ENCODE measurements at places on chromosomes 5 and 9.
A peak's percentile ranks its signal among the peaks of the same experiment; 100 is the strongest.

DNA sequence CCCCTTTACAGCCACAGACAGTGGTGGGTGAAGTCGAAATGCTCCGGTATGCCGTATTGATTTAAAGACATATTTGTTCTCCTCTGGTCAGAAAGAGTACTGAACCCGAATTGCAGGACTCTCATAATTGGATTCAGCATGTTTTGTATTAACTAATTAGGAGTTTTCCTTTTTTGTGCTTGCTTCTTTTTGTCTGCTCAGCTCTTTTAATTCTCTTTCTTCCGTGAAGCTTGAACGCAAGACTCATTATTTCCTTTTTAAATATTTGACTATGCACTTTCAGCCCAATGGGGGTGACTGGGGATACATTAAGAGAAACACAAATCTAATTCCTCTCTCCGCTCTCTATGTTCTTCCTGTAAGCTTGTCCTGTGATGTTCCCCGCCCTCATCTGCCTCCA, 246.6 kb upstream of the IRX2 start:
- no peak for DNase-seq

- DNase-seq, result no peak
Measured at GRCh38 chr9:126217250-126217653, 109.4 kb upstream of the MVB12B start.

GRCh38 chr5:134450374-134450773, 38.7 kb upstream of the CDKN2AIPNL start:
- no peak for DNase-seq

DNA sequence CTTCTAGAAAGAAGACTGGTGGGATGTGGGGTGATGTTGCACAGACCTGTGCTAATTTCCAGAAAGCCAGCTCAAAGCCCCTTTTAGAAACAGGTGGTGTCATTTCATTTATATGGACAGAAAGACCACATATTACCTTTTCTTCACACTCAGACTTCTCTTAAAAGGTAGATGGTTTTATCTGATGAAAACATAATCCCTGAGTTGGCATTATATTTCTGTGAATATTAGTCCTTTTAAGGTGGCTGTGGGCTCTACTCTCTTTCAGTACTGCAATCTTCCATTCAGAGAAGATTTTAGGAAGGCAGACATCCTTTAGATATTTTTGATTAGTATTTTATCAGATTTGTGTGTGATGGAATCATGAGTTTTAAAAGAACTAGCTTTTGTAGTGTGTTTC, 73.2 kb downstream of the PPIC start:
- DNase-seq, result no peak

DNA sequence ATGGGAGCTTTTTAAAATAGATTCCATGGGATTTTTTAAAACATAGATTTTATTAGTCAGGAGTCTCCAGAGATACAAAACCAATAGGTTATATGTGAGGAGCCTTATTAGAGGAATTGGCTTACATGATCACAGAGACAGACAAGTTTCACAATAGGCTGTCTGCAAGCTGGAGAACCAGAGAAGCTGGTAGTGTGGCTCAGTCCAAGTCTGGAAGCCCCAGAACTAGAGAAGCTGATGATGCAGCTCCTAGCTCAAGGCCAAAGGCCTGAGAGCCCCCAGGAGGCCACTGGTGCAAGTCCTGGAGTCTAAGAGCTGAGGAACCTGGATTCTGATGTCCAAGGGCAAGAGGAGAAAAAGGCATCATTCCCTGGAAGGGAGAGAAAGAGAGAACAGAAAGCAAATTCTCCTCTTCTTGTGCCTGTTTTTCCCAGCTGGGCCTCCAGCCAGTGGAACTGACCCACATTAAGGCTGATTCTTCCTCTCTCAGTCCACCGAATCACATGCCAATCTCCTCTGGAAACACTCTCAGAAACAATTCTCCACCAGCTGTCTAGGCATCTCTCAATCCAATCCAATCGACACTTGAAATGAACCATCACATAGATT, 59.3 kb downstream of the AHRR start:
- peak; percentile 2 for DNase-seq

GRCh38 chr5:179746872-179747271, 14.2 kb downstream of the MAML1 start:
- no peak for DNase-seq

- no peak for DNase-seq
Measured at GRCh38 chr9:91037511-91038482, 236.2 kb downstream of the SYK start.

GRCh38 chr5:37212096-37212495, 37.1 kb downstream of the CPLANE1 start:
- no peak for DNase-seq

DNA sequence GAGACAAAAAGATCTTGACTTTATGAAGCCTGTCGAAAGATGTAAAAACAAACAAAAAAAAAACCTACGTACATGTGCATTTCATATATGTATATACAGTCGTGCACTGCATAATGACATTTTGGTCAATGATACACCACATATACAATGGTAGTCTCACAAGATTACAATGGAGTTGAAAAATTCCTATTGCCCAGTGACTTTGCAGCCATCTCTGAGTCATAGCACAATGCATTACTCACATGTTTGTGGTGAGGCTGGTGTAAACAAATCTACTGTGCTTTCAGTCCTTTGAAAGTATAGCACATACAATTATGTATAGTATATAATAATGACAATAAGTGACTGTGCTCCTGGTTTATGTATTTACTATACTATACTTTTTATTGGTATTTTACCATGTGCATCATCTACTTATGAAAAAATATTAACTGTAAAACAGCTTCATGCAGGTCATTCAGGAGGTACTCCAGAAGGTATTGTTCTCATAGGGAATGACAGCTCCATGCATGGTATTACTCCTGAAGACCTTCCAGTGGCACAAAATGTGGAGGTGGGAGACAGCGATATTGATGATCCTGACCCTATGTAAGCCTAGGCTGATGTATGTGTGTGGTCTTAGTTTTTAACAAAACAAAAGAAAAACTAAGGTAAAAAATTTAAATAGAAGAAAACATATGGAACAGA, 73.7 kb upstream of the FST start:
- no peak for DNase-seq

DNA sequence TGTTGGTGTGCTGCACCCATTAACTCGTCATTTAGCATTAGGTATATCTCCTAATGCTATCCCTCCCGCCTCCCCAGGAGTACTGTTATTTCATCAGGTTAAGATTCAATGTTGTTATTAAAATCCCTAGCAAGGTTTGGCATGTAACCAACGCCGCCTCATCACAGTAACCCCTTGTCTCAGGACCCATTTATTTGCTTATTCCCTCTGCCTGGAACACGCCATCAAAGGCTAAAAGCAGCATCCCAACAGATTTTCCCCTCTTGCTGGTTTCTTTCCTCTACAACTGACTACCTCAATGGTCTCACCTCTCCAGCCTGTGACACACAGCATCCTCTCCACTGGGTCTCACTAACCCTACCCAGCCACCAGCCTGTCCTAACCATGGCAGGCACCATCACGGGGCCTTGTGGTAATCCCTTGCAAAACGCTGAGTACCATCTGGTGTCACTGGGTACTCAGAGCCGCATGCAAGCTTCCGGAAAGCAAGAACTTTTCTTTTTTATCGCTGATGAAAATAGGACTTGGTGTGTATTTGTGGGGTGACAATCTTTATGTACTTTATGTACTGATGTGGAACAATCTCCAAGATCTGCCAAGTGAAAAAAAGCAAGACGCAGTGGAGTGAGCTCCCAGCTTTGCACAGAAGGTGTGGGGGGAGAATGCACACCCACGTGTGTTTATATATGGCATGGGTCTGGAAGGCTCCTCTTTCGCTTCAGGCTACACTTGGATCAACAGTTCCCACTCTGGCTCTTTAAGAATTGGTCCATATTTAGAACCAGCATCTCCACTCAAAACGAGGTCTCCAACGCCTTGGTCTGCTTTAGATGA, 6.1 kb downstream of the RPS14 start:
- DNase-seq, result no peak

DNA sequence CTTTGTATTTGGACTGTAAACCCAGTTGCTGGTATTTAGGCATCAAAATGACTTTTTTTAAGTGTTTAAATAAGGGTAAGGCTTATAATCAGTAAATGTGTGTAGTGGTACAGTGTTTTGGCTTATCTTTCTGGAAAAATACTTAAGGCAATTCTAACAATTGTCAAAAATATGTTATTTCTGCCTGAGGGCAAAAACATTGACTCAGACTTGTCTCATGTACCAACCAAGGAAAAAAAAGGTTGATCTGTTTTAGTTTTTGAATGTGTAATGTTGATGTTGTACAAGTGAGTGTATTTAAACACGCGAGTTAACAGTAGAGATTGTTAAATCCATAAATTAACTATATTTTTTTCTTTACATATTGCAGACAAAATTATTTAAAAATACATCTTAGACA, 277.8 kb upstream of the TYRP1 start:
- no peak for DNase-seq

DNA sequence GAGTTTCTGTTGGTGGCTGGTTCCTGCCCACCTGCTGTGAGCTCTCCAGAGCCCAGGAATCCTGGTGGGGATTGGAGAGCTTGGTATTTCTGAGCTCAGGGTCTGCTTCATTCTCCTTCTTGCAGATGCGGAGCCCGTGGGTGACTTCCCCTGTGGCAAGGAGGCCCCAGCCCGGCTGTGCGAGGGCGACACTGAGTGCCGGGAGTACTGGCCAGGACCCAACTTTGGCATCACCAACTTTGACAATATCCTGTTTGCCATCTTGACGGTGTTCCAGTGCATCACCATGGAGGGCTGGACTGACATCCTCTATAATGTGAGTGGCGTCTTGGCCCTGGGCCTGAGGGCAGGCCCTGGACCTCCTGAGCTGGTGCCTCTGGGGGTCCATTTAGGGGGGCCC, 39.5 kb downstream of the CACNA1B start:
- DNase-seq, result no peak

DNA sequence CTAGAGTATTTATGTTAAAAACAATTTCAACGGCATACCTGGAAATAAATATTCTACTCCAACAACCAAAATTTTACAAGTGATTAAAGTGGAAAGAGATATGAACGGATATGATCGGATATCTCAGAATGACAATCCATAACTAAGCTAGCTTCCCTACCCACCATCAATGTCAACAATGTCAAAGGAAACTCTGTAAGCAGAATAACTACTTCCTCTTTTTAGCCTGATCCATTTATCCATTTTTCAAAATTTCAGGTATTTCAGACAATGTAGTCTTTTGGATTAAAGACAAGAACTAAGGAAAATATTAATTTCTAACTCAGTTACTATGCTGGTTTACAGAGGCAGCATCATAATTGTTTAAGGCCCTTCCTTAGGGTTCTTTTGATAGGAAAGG, 188.7 kb downstream of the DENND1A start:
- no peak for DNase-seq

GRCh38 chr5:111670826-111671492, 86.0 kb downstream of the NREP start:
- no peak for DNase-seq

GRCh38 chr5:157290156-157290980, 24.4 kb downstream of the CYFIP2 start:
- no peak for DNase-seq

GRCh38 chr5:61330845-61331406, 1.1 kb upstream of the ZSWIM6 start:
- peak; percentile 70 for DNase-seq

- peak; percentile 15 for DNase-seq
Measured at GRCh38 chr5:143606043-143606752, 202.7 kb upstream of the NR3C1 start.

GRCh38 chr9:114167591-114168091, 12.3 kb downstream of the COL27A1 start:
- no peak for DNase-seq

GRCh38 chr9:35072461-35073278, at the start of gene VCP:
VCP (minus strand) TSS chr9:35072625; CDS start chr9:35072353, 272 bp downstream.
- DNase-seq, result peak; percentile 99

DNA sequence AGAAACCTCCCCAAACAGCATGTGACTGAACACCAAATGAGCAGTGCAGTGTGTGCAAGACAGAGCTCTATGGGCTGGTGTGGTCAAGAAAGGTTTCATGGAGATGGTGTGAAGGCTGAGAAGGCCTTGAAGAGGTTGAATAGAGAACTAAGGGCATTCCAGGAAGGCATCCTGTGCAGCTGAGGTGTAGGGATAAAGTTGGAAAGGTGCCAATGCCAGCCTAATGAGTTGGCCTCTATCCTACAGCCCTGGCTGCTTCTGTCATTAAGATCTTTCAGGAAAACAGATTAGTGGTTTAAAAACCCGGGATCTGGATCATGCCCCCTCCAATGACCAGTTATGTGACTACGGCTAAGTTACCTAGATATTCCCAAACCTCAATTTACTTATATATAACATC, 4.0 kb downstream of the HDAC3 start:
- no peak for DNase-seq

- DNase-seq, result no peak
Measured at GRCh38 chr5:56006094-56006493, 11.3 kb upstream of the IL6ST start.

DNA sequence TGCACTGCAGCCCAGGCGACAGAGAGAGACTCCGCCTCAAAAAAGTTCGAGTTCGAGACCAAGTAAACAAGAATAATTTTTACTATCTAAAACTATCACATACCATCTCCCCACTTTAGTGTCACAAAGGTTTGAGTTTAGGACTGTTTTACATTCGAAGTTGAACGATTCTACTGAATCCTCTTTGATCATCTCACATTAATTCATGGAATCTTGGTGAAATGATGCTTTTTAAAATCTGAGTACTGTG, 715 bp upstream of the RPS6 start:
- no peak for DNase-seq

- DNase-seq, result no peak
Measured at GRCh38 chr5:40507095-40507494, 172.6 kb upstream of the PTGER4 start.
